ENCODE measurements at places on chromosomes 1 and 21. TPM values are rescaled to one million over a fixed set of nuclear protein-coding genes. Genes with fewer than 3 reads are reported as not detected.

Gene OR2L2
- 3.2 TPM for total RNA-seq

Gene AUNIP
- 1.7 TPM for total RNA-seq

Gene NAV1
- total RNA-seq, result 70.9 TPM

Gene CELA3A
- not detected for total RNA-seq

Gene PRXL2B
- total RNA-seq, result 58.4 TPM

Gene KRTAP10-10
- total RNA-seq, result not detected

Gene CGN
- total RNA-seq, result 8.1 TPM
